CD4-positive, alpha-beta T cell (primary cell): ENCODE measurements at places on chromosomes 5 and 9.
A peak's percentile ranks its signal among the peaks of the same experiment; 100 is the strongest.

- no peak for DNase-seq
These were observed 21.7 kb downstream of the XRCC4 start for GRCh38 chr5:83099001-83099400.

DNA sequence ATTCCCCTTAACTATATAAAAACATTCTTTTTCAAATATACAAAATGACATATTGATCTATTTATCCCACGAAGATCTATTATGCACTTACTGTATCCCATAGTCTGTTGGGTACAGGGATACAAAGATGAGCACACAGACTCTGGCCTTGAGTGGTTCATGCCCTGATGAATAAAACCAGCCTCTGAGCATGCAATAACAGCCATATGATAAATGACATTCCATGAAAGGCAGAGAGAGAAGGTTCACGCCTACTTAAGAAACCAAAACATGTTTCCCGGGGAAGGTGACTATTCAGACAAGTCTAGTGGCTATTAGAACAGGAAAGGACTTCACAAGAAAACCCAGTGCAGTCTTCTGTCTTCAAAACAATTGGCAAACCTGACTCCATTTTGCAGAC is 406.2 kb upstream of the BRINP1 start:
- no peak for DNase-seq

GRCh38 chr9:125407432-125407973 is 145.9 kb downstream of the GAPVD1 start:
- no peak for DNase-seq

- peak; percentile 52 for DNase-seq
These were observed 14.3 kb downstream of the CDC42SE2 start for GRCh38 chr5:131277875-131278740.

DNA sequence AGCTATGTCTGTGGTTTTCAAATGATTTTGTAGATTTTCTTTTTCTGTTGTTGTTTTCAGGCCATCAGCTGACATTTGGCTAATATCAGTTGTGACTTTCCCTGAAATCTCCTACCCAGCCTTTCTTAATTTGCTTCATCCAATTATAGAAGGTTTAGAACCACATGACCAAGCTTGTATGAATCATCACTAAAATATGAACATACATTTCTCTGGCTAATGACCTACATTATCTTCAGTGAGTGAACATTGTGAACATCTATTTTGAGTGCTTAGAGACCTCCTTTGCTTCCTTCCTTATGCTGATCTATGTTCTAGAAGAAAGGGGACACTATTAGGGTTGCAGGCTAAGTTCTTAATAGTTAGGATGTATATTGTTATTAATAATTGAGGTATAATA is 532.5 kb downstream of the RAB3C start:
- no peak for DNase-seq

DNA sequence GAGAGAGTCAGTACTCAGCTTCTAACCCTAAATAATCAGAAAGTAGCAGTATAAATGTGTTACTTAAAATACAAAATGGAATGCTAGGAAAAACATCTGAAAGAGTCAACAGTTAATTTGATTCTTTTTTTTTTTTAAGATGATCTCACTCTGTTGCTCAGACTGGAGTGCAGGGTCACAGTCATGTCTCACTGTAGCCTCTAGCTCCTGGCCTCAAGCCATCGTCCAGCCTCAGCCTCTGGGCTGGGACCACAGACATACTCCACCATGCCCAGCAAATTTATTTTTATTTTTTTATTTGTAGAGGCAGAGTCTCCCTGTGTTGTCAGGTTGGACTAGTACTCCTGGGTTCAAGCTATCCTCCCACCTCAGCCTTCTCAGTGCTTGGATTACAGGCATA is 424.9 kb downstream of the IRX2 start:
- no peak for DNase-seq

DNA sequence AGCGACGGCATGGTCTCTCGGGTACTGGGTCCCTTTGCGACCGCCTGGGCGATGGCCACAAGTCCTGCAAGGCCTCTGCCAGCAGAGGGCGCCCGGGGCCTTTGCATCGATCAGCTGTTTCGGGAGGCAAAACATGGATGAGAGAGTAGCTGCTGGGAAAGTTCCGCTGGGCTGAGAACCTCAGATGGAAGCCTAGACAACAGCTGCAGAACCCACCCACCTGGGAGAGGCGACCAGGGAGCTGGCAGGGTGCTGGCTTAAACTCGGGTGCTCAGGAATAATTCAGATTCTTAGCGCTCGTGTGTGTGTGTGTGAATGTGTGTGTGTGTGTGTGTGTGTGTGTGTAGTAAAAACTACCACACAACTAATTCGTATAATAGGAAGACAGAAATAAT is 50.0 kb downstream of the TRIM32 start:
- DNase-seq = peak; percentile 40

DNA sequence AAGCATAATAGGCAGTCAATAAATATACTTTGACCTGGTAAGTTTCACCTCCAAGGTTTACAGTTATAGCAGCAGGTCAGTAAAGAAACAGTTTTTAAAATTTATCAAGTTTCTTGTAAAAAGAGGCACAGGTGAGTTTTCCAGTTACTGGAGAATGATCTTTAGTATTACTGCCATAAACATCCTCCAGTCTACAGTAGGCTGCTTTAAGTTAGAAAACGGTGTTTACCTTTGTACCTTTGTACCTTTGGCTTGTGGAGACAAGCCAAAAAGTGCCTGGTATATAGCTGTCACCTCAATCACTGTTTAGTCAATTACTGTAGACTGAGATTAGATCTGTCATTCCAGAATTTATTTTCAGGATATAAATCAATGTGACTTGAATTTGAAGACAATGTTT is 42.7 kb upstream of the SRFBP1 start:
- no peak for DNase-seq

- no peak for DNase-seq
These were observed 156.4 kb upstream of the COX7C start for GRCh38 chr5:86461169-86461956.
